ENCODE measurements at places on chromosomes 1 and 21.

GRCh38 chr1:28663871-28664470, 4.6 kb upstream of the GMEB1 start:
- DNase-seq, result peak; percentile 77

DNA sequence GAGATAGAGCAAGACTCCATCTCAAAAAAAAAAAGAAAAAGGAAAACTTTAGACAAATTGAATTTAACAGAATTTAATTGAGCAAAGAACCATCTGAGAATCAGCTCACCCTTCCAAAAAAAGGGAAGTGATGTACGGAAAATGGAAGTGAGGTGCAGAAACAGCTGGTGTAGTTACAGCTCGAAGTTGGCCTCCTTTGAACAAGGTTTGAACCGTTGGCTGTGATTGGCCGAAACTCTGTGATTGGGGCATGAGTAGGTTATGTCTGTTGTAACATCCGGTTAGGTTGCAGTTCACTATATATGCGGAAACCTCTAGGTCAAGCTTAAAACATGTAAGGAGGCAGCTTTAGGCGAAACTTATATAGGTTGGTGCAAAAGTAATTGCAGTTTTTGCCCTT, 97.9 kb upstream of the KIF26B start:
- peak; percentile 8 for DNase-seq

- peak; percentile 32 for DNase-seq
Measured at GRCh38 chr1:233364695-233365539, 37.4 kb downstream of the MAP3K21 start.

DNA sequence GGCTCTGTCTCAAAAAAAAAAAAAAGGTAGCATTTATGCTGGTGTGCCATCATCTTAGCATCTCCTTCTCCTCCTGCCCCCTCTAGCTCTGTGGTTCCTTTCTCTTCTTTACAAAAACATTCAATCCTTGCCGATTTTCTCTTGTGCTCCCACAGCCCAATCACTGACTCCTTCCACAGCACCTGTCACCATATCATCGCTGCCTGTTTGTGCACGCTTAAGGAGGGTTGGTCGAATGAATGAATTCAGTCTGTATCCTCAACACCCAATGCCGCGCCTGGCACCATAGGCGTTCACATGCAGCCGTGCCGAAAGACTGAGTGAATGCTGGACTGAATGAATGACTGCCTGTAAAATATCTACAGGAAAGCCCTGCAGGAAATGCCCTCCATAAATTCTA, 7.9 kb downstream of the RNU5D-1 start:
- no peak for DNase-seq

GRCh38 chr1:87337606-87338005, 8.9 kb downstream of the LMO4 start:
- no peak for DNase-seq

DNA sequence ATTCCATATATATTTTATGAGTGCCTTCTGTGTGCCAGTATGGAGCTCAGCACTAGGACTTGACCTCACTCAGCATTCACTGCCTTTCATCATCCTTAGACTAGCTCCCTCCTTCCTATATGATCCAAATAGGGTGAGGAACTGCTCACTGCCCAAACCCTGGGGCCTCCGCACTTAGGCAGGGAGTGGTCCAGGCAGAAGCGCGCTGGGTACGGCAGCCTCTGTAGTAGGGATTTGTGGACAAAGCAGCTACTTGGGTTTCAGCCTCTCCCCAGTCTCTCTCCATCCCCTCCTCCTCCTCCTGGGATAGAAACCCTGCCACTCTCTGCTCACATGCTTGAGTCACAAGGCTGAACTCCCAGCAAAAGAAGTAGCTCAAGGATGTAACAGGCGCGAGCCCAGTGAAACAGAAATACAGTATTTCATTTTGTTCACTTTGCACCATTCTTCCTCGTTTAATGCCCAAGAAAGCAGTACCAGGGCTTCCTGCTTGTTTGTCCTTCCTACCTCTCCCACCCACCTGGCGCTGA, 32.9 kb downstream of the PLEKHA6 start:
- no peak for DNase-seq

GRCh38 chr1:6960291-6960811, 175.1 kb downstream of the CAMTA1 start:
- DNase-seq, result no peak

DNA sequence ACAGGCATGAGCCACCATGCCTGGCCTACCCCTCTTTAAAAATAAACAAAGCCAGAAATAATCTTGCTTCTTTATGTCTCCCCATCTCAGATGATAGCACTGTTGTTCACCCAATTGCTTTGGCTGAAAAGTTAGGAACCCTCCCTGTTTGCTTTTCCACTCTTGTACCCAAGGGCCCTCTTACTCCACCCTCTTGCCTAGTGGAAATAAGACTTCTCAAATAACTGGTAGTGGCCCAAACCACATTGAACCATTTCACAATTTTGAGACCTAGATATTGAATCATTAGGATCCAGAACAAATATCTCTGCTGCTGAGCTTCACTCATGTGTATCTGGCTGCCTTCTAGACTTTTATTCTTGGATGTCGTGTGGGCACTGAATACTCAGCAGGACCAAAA, 37.7 kb downstream of the RNF220 start:
- no peak for DNase-seq

- no peak for DNase-seq
Measured at GRCh38 chr1:106266786-106267185, 789.7 kb upstream of the PRMT6 start.

- no peak for DNase-seq
Measured at GRCh38 chr1:241638099-241638682, 2.0 kb downstream of the CHML start.

GRCh38 chr1:6360517-6361070, 33.0 kb downstream of the ACOT7 start:
- no peak for DNase-seq

DNA sequence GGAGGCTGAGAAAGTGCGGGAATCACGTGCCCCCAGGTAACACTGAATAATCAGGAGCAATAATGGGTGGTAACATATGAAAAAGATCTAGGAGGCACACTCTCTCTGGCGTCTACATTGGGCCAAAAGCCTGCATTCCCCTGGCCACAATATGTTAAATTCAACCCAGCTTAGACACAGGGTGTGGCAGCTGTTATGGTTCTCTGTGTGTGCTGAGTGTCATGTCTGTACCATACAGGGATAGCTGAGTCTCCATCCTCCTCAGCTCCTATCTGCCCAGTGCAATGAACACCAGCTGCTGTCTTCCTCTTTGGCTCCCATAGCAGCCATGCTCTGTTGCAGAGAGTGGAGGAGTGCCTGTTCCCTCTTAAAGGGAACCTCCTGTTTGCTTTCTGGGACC, 14.3 kb downstream of the S100A11 start:
- no peak for DNase-seq

DNA sequence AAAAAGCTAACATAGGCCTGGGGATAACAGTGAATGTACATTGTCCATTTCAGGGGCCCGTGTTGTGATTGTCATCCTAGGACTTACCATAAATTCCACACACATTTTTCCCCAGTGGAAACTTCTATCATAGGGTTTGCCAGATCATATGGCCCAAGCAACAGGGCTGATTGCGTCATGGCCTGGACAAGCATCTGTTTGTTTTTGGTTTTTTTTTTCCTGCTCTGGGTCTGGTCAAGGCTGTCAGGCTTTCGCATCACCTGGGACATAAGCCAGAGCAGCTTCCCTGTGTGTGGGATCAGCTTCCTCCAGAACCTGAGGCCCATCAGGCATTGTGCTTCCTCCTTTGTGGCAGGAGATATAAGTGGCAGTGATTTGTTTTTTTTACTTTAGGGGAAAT, 598.5 kb upstream of the USP24 start:
- DNase-seq, result no peak

GRCh38 chr1:185857442-185857841, 123.3 kb downstream of the HMCN1 start:
- DNase-seq, result no peak

- DNase-seq, result no peak
Measured at GRCh38 chr1:115331558-115332331, 6.3 kb downstream of the NGF start.

GRCh38 chr1:230715510-230715909, 1.6 kb upstream of the AGT start:
- no peak for DNase-seq

DNA sequence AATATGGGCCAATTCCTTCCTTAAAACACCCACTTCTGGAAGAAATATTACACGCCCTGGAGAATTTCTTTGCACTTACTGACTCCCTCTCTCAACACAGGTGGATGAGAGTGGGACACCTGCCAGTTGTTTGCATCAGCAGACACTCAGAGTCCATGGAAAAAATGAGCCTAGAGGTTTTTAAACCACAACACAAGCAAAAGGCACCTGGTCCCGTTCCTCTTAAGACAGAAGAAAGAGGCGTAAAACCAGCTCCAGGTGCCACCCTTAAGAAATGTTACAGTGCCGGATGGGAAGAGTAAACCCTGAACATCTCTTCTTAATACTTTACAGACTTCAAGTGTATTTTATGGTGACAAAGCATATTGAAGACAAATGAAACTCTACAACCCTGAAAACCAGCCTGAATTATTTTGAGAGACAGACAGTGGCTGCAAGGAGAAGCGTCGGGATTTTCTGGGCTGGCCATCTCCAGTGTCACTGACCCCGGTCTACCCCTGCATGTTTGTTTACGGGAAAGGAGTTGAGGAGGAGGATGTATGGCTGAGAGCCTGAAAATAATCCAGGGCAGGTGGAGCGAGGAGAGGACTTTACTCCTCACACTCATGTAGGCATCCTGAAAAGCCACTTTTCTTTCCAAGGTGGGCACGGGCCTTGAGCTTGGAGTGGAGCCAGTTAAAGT, 7.8 kb upstream of the RIPK4 start:
- no peak for DNase-seq

DNA sequence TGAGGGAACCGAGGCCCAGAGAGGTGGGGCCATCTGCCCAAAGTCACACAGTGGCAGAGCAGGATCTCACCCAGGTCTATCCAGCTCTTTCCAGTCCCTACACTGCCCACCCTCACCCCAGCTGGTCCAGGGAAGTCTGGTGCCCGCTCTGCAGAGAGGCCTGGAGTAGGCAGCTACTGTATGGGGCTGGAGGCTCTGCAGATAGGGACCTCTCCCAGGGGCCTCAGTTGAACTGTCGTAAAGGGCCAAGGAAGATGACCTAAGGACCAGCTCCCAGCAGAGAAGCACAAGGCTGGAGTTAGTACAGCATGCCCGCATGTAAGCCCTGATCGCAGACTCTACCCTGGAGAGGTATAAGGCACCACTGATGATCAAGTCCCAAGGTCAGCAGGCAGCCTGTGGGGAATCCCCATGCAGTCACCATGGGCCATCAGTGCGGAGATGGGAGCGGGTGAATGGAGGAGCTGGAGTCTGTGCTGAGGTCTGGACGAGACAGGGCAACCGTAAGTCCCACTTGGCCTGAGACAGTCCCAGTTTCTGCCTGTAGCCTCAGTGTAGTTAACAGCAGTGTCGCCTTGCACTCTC, 320.2 kb downstream of the MATN1 start:
- DNase-seq, result no peak

DNA sequence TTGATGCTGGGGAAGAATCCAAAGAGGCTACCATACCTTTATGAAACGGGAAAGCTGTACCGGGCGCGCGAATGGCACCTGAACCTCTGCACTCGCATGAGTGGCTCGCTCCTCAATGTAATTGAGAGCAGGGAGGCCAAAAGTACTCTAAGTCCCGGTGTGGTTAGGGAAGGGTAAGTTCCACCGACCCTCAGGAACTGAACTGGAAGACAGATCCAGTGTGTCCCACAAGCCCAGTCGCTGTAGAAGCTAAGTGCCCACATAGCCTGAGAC, 1.0 kb downstream of the GATAD2B start:
- no peak for DNase-seq

DNA sequence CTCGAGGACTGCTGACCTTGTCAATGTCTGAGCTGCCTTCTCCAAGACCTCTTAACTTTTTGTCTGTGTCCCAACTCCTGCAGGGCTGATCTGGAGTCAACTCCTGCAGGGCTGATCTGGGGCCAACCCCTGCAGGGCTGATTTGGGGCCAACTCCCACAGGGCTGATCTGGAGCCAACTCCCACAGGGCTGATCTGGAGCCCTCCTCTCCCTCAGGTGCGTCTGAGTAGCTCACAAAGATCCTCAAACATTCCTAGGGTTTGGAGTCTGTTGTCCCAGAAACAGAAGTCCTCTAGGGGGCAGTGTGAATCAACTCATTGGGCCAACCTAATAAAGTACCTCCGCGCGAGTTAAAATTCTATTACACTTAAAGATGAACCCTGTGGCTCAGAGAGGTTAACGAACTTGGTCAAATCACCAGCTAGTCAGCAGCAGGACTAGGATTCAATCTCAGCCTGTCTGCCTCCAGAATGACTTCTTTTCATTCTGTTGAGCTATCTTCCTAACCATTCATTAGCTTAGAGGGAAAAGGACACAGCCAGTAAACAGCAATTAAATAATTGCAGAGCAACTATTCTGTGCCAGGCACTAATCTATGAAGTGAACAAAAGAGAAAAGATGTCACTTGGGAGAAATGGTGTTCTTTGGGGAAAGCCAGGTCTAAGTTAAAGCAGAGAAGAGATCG, 17.2 kb upstream of the RLF start:
- DNase-seq, result peak; percentile 30

- DNase-seq, result no peak
Measured at GRCh38 chr1:174800876-174801275, 198.9 kb upstream of the CACYBP start.

DNA sequence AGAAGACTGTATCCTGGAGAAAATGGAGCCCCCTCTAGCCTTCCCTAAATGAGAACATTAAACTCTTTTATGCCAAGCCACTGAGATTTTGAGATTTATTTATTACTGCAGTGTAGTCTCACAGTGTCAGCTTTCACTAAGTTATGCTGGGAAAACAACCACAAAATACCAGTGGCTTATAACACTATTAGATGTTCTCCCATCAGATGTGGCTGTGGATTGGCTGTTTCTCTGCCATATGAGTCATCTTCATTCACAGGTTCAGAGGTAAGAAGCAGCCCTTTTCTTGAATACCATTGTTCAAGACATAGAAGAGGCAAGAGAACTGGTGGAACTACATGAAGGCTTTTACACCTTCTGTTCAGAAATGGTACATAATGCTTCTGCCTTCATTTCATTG, 32.1 kb upstream of the ST6GALNAC5 start:
- DNase-seq, result no peak

DNA sequence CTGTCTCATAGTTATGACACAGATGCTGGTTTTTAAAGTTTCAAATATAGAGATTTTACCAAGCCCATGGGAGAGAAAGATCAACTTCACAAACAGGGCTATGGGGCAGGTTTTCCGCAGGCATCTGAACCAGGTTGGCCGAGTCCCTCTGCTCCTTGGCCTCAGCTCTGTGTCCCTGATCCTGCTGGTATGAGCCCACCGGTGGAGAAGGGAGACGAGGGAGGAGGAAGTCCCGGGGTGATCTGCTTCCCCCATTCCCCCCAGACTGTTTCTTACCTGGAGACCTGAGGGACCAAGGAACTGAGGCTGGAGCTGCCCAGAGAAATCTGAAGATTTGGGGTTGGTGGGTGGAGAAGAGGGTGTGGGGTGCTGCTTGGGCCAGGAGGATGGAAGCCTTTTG, 28.9 kb upstream of the BTG2 start:
- DNase-seq, result no peak

Measured in NCI-H1694 treated with DMSO at 0.1 percent for 48 hours (cell line).